ENCODE measurements at places on chromosomes 13 and 19.

- no peak for DNase-seq
Measured at GRCh38 chr13:50684366-50684765, 159.1 kb downstream of the DLEU7 start.

GRCh38 chr13:34416971-34417380 lies 525.1 kb upstream of the NBEA start:
- DNase-seq: peak; percentile 92

DNA sequence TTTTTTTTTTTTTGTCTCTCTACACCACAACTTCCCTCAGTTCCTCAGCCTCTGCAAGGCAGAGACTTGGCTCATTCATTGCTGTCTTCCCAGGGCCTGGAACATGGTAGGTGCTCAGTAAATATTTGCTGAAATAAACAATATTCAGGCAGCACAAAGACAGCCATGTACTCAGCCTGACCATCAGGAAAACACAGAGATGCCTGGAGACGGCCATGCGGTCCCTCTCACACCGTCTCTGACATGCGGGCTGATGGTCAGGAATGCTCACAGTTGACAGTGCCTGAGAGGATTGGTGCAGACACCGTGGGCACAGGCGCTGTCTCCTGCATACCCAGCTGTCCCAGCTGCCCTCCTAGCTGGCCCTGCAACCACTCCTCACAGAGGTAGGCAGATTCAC lies 924 bp downstream of the PRAM1 start:
- DNase-seq: no peak

GRCh38 chr19:703651-704446 lies 4.9 kb upstream of the PALM start:
- DNase-seq: no peak

GRCh38 chr19:14062558-14062855 lies 631 bp upstream of the PALM3 start:
- no peak for DNase-seq

- DNase-seq: no peak
Measured at GRCh38 chr19:43625918-43626579, 6.6 kb upstream of the ZNF428 start.

DNA sequence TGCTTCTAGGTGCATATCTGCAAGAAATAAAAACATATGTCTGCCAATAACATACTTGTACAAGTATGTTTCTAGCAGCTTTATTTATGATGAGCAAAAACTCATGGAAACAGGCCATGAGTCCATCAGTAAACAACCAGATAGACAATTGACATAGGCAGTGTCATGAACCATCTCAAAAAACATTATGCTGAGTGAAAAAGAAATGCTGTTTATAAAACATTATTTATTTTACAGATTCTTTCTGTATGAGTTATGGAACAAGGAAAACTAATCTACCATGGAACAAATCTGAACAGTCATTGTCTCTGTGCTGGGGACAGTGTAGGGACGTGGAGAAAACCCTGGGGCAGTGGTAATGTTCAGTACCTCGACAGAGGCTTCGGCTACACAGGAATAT lies 283.9 kb downstream of the UQCRFS1 start:
- DNase-seq: peak; percentile 9

GRCh38 chr13:29509999-29510589 lies 85.4 kb downstream of the SLC7A1 start:
- peak; percentile 69 for DNase-seq

GRCh38 chr13:23636360-23636759 lies 66.1 kb downstream of the TNFRSF19 start:
- no peak for DNase-seq

DNA sequence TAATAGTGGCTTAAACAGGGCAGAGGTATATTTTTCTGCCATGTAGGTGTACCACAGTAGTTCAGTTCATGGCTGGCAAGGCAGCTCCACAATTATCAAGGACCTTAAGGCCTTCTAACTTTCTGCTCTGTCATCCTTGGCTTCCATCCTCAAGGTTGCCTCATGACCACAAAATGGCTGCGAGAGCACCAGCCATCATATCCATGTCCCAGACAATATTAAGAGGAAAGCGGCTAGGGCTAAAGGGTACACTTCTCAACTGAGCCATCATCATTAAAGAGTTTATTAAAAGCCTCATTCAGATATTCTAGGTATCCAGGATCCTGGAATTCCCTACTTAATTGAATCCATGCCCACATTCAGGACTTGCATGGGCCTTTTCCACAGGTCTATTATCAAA lies 62.7 kb upstream of the MRI1 start:
- DNase-seq: no peak

DNA sequence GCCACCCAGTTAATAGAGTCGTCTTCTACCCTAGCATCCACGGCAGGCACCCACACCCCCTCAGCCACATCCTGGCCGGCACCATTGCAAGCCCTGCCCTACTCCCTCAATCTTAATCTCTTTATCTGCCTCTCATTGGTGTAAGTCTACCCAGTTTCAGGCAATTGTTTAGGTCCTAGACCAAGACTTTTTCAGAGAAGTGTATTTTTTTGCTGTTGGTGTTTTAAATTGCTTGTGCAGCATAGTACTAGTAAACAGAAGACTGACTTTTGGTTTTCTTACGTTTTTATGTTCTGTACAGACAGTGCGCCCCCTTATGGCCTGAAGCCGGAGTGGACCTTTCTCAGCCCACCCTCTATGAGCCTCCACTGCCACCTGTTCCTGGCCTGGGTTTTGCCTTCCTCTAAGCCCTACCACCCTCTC lies 2.3 kb upstream of the LCP1 start:
- DNase-seq: no peak

DNA sequence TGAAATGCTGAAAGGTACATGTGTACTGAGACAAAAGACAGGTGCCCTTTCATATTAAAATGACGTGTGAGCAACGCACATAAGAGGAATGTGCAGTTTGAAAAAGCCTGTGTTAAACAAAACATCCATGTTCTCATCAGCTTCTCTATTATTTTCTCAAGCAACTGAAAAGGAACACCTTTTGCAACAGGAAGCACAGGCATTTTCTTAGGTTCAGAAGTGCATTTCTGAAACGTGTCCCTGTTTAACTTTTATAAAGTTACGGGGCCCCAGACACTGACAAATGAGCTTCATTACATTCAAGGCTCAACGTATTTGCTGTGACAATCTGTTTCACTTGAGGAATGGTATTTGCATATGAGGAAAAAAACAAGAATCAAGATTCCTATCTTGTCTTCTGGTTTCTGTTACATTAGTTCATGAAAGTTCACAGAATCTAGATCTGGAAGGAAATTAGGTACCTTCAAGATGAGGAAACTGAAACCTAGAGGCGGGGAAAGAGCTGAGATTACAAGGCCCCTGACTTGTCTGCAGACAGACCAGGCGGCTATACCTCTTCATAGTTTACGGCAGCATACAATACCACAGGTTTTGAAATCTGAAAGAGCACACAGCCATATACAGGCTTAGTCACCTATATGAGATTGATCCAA lies 431.7 kb downstream of the KLF12 start:
- no peak for DNase-seq

GRCh38 chr19:13744174-13744573 lies 20.1 kb upstream of the MRI1 start:
- DNase-seq: no peak

DNA sequence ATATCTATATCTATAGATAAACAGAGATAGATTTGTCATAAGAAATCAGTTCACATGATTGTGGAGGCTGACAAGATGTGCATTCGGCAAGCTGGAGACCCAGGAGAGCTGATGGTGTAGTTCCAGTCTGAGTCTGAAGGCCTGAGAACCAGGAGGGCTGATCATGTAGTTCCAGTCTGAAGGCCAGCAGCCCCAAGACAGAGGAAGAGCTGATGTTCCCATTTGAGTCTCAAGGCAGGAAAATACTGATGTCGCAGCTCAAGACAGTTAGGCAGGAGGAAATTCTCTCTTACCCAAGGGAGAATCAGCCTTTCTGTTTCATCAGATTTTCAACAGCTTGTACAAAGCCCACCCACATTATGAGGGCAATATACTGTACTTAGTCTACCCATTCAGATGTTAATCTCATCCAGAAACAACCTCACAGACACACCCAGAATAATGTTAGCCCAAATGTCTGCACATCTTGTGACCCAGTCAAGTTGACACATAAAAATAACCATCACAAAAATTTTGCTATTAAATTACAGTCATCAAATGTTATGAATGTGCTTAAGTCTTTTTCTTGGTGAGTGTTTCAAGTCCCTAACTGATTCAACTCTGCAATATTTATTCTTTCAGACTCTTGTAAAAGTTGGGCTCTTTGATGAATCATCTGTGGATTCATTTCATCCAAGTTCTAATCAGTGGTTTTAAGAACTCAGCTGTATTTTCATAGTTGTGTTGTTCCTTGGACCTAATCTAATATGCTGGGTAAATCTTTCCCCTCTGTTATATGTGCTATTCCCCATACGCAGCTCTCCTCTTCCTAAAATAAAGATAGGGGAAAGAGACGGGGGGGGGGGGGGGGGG lies 22.7 kb upstream of the LRCH1 start:
- peak; percentile 58 for DNase-seq

DNA sequence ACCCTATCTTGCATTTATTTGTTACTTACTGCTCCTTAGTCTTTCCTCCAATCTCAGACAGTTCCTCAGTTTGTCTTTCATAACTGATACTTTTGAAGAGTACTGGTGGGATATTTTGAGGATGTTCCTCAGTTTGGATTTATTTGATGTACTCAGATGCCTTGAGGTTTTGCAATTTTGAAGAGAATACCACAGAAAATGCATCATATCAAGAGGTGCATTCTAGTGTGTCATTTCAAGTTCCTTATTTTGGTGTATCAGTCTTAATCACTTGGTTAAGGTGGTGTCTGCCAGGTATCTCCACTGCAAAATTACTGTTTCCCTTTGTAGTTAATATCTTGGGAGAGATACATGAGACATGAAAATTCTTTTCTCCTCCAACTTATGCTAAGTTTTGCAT lies 75.1 kb downstream of the URI1 start:
- no peak for DNase-seq

GRCh38 chr19:342801-343421 lies 1.7 kb downstream of the MIER2 start:
- DNase-seq: peak; percentile 69

All from fibroblast of lung (primary cell).